Coronary artery (tissue), 2 donors: ENCODE measurements at places on chromosomes 4 and X.

DNA sequence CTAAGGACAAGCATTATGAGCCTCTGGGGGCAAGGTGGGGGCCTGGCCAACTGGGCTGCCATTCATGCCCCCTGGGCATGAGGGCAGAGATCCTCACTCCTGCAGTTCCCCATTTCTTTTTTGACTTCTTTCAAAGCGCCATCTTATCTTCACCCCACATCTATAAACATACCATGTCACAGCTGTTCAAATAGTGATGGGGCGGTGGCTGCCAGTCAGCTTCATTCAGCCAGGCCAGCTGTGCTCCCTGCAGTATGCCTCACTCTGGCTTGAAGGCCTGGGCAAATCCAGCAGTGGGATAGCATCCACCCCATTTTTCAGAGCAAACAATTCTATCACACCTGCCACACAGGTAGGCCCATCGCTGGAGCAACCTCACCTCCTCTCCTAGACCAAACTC, 85.5 kb downstream of the NHSL2 start:
- no peak for DNase-seq

DNA sequence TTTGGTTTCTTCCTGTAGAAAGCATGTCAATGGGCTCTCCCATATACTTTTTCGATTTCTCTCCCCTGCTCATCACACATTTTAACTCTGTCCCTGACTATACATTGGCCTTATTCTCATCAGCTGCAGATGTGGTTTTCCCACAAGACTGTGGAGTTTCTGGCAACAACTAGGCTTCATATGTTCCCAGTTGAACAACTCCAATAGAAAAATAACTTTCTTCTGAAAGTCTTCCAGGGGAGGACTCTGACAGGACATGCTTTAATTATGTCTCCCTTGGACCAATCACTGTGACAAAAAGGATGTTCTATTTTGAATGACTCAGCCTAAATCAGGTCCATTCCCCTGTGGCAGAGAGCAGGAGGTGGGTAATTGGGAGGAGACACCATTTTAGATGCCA, 28.1 kb downstream of the SPANXC start:
- no peak for DNase-seq

DNA sequence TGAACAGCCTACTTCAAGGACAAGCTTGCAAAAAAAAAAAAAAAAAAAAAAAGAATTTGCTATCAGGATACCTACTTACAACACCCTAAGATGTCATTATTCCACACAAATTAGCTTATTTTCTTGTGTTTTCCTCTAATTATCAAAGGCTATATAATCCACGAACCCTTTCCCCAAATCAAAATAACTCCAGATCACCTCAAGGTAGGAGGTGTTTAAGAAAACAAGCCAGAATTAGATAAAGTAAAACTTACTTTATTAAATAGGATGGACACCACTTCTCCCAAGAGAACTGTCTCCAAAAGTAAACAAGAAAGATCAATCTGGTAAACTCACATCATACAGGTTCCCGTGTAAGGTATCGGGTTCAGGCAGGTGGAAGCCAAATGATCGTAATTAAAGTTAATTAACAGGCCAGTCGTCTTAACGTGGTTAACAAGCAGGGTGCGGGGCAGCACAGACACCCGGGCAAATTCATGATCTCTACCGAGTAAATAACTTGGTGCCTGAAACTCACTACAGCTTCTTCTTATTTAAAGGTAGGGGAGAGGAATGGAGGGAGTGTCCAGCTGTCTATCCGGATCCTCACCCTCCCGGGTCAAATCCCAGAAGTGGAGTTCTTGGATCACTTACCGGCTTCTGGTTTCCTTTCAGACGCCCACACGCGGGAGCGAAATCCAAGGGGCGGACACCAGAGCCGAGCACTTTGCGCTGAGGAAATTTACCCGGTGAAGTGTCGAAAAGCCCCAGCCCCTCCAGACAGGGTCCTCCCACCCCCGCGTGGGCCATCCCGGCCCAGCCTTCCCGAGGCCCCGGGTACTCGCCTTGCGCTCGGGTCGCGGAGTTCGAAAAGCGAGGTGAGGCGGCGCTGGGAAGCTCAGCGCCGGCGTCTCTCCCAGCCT, 708 bp downstream of the ARAP2 start:
- no peak for DNase-seq

DNA sequence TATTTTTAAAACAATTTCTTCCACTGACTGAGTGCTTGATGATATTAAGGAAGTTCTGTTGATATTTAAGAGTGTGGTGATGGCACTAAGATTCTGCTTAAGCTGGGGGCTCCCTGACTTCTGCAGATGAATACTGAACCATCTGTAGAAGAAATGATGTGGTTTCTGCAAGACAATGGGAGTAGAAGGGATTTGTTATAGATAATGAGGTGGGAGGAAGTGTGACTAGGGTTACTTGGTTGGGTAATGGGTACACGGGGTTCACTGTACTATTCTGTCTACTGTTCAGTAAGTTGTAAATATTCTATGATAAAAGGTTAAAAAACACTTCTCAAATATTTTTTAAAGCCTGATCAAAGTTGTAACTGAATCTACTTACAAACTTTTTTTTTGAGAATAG, 60.9 kb upstream of the TXK start:
- DNase-seq = no peak

- DNase-seq = no peak
Measured at GRCh38 chrX:24151513-24151912, 2.0 kb downstream of the ZFX start.

DNA sequence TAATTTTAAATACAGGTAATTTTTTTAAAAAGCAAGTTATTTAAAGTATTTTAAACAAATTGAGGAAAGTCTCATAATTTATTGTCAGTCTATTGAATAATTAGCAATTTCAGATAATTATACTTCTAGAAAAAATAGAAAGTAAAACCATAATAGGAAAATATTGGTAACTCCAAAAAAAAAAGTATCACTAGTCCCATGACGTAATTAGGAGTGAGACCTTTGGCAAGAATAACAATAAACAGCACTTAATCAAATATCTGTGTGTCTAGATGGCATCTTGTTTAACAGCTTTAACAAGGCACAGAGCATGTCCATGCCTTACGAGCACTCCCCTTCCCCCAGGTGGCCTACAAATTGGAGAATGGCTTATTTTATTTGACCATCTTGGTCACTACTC, 1683.6 kb upstream of the AGA start:
- no peak for DNase-seq

DNA sequence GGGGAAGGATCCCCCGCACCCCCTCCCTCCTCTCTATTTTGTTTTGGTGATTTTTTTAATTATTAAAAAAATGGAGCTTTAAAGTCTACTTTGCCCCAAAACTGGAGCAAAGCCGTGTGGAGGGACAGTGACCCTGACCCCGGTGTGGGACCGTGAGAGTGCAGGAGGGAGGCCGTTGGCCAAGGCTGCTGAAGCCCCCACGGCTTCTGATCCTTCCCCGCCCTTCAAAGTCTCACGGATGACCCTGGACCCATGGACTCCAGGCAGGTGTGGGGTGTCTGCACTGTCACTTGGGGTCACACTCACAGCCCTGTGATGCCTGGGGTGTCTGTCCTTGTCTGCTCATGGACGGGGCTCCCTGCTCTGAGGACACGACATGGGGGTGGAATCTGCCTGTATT, 133.3 kb downstream of the CPZ start:
- DNase-seq = peak; percentile 45

DNA sequence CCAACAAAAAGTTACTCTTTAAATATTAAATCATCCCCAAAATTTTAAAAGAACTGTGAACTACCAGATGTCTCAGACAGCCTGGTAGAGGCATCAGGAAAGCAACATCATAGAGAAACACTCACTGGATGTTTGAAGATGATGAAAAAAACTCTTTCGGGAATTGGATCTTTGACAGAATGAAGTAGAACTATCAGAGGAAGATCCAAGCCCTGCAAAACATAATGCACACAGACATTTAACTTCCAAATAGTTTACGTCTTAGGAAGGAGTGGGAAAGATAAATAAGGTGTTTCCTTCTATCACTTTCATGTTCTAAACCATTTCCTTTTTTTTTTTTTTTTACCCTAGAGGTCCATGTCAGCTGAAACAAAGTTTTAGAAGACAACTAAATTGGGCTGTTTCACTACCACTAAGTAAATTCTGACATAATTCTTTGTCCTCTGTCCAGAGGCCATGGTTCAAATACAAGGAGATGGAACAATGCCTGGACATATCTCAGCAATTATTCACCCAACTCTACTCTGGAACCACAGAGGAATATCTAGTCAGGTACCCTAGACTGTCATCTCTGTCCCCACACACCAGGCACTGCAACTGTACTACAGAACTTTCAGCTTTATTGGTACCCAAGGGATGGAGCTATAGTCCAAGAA, 217.7 kb upstream of the INTU start:
- DNase-seq = no peak

- DNase-seq = no peak
Measured at GRCh38 chr4:182862921-182863320, 54.3 kb downstream of the DCTD start.

GRCh38 chrX:27815209-27815608, 7.4 kb downstream of the MAGEB10 start:
- no peak for DNase-seq

DNA sequence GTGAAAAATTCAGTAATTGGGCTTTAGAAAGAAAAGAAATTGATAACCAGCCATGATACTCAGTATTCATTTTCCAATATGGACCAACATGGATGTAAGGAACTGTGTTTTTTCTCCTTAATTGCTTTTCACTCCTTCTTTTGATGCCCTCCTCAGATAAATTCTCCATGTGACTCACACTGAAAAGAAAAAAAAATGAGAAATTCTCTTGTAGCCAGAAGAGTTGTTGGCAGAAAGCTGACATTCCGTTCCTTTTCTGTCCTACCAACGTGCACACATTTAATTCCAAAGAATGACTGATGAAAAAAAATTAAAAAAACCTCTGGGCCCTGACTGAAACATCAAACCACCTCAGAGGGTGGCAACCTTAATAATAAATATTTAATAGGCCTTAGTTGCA, 153.1 kb downstream of the AMELX start:
- DNase-seq = no peak

DNA sequence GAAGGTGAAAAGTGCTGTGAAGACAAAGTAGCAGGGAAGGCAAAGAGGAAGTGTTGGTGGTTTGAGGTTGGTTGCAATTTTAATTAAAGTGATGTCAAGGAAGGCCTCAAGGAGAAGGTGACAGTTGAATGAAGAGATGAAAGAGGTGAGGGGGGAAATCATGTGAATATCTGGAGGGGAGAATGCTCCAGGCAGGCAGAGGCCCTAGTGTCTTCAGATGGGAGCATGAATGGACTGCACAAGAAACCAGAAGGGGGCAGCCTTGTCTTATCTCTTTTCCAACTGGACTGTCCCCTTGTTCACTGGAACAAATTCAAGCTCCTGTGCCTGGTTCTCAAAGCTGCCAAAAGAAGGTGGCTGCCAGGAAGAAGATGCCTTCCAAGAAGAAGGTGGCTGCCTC, 68.4 kb downstream of the MAOB start:
- DNase-seq = no peak

DNA sequence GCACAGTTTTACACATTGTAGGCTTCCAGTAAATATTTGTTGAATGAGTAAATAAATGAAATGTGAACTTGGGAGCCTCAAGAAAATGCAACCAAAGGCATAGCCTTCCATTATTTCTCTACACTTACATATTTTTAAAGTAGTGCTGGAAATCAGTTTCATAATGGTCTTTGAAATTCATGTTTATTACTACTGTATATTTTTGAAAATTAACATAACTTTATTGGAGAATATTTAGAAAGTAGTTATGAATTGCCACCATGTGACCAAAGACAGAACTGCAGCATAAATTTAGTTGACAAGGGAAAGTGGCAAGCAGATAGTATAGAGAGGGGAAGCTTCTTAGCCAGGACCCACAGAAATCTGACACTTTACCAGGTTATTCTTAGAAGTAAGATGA, 6.4 kb downstream of the TCEAL8 start:
- no peak for DNase-seq

- DNase-seq = peak; percentile 77
Measured at GRCh38 chr4:48017108-48017571, 568 bp downstream of the NIPAL1 start.

DNA sequence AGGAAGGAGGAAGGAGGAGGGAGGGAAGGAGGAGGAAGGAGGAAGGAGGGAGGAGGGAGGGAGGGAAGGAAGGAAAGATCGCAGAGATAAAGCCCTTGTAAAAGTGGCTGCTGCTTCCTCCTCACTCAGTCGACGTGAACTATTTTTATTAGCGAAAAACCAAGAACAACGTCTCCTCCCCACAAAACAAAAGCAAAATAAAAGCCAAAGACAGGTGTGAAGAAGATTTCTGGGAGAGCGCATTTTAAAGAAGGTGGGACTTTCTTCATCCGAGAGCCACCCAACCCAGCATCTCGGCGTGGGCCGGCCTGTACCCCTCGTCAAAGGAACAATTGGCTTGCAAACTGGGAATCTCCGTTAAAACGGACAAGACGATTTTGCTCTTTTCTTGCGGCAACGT, 40.7 kb upstream of the ASMTL start:
- DNase-seq = no peak

- no peak for DNase-seq
Measured at GRCh38 chr4:139550724-139551429, 5.1 kb downstream of the SETD7 start.

- DNase-seq = no peak
Measured at GRCh38 chr4:89334311-89334710, 26.7 kb upstream of the GPRIN3 start.

DNA sequence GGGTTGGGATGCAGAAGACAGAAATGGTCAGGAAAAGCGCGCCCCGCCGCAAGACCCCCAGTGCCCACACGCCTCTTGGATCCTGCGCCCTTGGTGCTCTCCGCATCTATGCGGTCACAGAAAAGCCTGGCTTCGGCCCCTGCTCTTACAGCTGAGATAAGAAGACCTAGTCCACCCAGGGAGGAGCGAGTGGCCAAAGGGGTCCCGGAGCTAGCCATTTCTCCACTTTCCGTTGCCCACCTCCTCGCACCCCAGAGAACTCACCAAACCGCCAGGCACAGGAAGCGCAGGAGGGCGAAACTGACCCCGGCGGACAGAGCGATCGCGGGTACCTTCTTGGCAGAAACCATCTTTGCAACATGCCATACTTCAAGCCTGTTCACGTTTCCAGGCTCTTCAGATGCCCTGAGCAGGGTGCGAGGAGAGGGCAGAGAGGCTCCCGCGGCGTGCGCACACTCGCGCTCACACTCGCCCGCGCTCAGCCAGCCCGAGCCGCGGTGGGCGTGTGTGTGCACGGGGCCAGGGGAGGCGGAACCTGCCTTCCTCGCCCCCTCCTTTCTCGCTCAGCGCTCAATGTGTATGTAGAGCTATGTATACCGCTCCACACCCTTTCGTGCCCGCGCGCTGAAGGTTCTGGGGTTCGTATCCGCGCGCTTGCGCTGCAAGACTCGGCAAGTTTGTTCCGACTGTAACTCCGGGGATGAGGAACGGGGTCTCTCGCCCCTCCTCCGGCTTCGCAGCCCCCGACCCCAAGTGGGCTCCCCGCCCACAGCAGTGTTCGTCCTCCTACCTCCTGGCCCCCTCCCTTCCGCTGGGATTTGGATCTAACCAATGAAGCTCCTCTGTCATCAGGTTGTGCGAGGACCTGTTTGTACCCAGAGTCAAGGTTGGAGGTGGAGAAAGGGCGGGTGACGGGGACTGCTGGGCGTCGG, at the start of gene GABRA4:
Gene GABRA4, minus strand, starts transcription at position 507 of the 932 bp plus-strand sequence. Its CDS starts 157 bp downstream, at position 350.
- no peak for DNase-seq

GRCh38 chr4:95761426-95761825, 78.5 kb upstream of the PDHA2 start:
- no peak for DNase-seq
